ENCODE measurements at places on chromosomes 16 and 17. TPM values are rescaled to one million over a fixed set of nuclear protein-coding genes. Genes with fewer than 3 reads are reported as not detected.

The CD19 gene
- polyA plus RNA-seq = 0.41 TPM

The IL17C gene
- 0.59 TPM for polyA plus RNA-seq

The PYY gene
- not detected for polyA plus RNA-seq

The TBX6 gene
- 15.8 TPM for polyA plus RNA-seq

The TBC1D3C gene
- not detected for polyA plus RNA-seq

The WFIKKN1 gene
- polyA plus RNA-seq = 1.5 TPM

The FNDC8 gene
- 0.10 TPM for polyA plus RNA-seq

The IRX5 gene
- 8.9 TPM for polyA plus RNA-seq

The ASPHD1 gene
- polyA plus RNA-seq = 0.39 TPM

The CCDC200 gene
- not detected for polyA plus RNA-seq

The MED1 gene
- polyA plus RNA-seq = 6.8 TPM
